Stimulated activated CD4-positive, alpha-beta T cell treated with anti-CD3 and anti-CD28 coated beads, Interleukin-12 subunit alpha, Interleukin-12 subunit beta, amount 100 ng/mL, for 48 hours (primary cell): ENCODE measurements at places on chromosomes 3 and 15.
A peak's percentile ranks its signal among the peaks of the same experiment; 100 is the strongest.

- no peak for DNase-seq
Measured at GRCh38 chr15:48285329-48286214, 45.7 kb upstream of the DUT start.

GRCh38 chr15:42616107-42616506, 40.7 kb downstream of the STARD9 start:
- no peak for DNase-seq

DNA sequence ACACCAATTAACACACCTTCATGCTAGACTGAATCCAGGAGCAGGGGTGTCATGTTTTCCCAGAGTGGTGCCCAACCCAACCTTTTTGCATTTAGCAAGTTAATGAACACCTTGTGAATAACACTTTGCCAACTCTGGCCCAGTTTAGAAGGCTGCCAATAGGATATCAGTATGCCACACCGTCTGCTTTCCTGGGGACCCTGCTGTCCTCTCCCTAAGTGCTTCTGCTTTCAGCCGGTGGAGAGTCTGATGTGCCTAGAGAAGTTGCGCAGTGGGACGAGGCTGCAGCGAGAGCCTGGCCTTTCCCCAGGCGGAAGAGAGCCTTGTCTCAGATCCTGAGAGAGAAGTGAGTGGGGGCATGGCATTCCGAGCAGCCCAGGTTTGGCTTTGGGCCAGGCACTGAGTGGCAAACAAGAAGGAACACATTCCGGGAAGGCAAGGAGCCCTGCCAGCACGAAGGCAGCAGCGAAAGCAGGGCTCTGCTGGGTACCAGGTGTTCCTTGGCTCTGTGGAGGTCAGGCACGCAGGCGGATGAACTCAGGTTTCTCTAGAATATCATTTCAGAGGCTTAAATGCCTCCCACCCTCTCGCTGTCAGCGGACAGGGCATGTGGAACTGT, 36.9 kb downstream of the SENP8 start:
- DNase-seq: no peak

DNA sequence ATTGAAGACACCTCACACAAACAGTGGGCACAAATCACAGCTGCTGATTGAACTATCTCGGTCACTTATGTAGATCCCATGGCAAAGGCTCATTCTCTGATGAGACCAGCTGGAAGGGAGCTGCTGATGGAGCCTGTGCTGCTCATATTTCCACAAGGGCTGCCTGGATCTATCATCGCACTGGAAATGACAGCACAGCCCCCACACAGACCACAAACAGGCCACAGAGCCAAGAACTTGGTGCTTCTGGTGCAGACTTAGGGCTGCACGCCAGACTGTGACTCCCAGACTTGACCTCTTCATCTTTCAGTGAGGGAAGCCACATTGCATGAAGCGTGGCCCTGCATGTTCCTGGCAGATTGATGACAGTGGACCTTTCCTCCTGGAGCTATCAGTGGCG, 197.6 kb downstream of the MINAR1 start:
- DNase-seq: no peak

DNA sequence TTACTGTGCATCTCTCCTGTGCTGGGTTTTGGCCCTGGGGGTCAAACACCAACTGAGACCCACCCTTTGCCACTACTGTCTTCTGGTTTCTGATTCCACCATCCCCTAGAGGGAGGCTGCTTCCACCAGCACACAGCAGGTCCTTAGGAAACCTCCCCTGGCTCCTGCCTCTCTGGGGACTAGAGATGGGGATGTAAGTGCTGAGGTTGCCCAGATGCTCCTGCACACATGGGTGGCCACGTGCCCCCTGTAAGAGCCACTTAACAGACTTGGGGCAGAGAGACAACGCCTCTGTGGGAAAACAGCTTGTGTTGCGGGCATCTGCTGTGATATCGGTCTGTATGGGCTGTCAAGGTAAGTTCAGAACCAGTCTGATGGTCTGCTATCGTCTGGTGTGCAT, 83.4 kb downstream of the ATP2B2 start:
- DNase-seq: no peak

DNA sequence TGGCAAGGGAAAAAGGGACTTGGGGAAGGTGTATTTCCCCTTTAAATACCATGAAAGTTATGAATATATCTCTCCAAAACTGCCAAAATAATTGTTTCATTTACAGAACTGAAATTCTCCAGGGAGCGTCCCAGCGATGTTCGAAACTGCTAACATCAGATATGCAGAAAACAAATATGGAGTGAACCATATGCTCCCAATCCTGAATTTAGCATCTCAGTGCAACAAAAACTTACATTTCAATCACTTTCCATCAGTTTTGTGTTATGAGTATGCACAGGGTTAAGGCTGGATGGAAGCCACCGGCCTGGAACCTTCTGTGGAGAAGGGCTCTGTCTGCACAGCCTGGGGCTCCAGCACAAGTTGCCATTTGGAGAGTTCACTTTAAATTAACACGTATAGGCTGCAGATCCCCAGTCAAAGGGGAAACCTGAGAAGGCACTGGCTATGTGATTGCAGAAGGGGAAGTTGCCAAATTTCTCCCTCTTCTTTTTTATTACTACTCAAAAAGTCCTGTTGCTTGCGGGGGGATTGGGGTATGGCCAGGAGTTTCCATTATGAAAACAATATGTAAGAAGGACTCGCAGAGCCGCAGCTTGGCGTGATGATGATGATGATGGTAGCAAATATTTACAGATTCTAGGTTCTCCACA, 56.9 kb upstream of the FOXP1 start:
- no peak for DNase-seq

DNA sequence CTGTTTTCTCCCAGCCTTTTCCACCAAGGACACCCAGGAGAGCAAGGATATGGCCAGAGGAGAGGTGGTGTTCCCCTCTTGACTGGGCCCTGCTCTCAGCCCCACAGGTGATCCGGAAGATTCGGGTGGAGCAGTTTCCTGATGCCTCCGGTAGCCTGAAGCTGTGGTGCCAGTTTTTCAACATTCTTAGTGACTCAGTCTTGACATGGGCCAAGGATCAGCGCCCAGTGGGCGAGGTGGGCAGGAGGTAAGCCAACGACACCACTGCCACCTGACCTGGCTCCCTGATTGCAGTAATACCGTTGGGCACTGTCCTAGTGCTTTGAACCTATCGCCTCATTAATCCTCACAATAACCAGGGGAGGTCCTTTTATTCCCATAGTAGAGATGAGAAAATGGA, 25.3 kb upstream of the SLC28A1 start:
- no peak for DNase-seq

DNA sequence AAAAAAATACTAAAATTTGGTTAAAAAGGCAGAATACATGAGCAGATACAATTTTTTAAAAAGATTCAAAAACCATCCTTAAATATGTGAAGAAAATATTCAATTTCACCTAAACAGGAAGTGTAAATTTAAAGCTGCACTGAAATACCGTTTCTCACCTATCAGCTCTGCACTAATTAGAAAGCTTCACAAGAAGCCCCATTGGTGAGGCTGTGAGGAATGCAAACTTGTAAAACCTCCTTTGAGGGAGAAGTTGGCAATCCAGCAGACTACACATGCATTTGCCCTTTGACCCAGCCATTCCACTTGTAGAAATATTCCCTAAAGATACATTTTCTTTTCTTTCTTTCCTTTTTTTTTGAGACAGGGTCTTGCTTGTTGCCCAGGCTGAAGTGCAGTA, 18.8 kb downstream of the BLM start:
- no peak for DNase-seq

GRCh38 chr15:60519218-60519617, 40.3 kb upstream of the ICE2 start:
- DNase-seq: no peak

- DNase-seq: no peak
Measured at GRCh38 chr3:38143511-38143910, 5.0 kb downstream of the MYD88 start.

- DNase-seq: peak; percentile 8
Measured at GRCh38 chr3:159910991-159911663, 77.5 kb upstream of the IL12A start.

DNA sequence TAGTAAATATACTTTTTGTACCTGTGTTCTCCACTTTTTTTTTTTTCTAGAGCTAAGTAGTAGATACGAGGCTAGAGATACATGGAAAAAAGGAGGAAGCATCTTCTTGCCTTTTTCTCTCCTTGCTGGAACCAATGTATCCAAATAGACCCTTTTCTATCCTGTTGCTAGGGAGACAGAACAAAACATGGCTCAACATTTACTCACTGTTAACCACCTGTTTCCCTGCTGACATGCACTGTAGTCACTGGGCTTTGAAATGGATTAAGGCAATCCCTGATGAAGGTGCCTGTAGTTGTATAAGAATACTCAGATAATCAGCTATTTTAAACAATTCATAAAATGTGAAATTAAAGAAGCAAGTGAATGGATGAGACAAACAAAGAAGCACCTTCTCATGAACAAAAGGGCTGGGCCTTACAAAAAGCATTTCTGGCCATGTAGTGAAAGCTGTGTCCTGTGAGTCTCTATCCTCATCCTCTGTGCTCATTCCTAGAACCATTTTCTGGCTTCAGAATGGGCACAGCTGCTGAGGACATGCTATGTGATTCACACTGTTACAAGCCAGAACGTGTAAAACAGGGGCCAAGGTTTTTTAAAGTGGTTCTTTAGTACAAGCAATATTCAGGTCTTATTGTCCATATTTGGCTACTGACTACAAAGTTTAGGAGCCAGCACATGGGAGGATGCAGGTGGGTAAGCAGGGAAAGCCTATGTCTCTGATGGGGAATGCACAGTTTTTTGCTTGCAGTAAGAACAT, 100.4 kb upstream of the NDN start:
- no peak for DNase-seq

GRCh38 chr15:44593042-44593736, 56.2 kb downstream of the EIF3J start:
- no peak for DNase-seq

GRCh38 chr3:157159037-157159761, 748 bp downstream of the CCNL1 start:
- DNase-seq: peak; percentile 78

DNA sequence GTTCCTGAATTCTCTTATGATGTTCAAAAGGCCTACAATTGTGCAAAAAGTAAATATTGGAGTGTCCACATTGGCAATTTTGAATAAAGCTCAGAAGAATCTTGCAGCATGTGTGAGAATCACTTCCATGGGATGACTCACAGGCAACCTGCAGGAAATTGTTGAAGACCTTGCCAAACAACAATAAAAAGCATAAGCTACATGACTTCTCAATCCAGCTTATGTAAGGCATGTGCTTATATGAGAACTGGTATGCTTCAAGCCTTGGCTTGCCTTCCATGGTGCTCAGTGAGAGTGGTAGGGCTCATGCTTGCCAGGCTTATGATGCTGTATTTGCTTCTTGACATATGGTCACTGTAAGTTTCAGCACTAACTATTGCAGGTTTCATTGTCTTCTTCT, 18.4 kb upstream of the BCHE start:
- no peak for DNase-seq

- DNase-seq: no peak
Measured at GRCh38 chr3:147384210-147385058, 21.9 kb downstream of the ZIC4 start.

- DNase-seq: peak; percentile 12
Measured at GRCh38 chr3:16467393-16467792, 46.1 kb downstream of the RFTN1 start.

- DNase-seq: no peak
Measured at GRCh38 chr3:25547943-25548674, 116.6 kb downstream of the TOP2B start.

GRCh38 chr15:62392376-62392775, 227.3 kb upstream of the C2CD4B start:
- DNase-seq: peak; percentile 2

DNA sequence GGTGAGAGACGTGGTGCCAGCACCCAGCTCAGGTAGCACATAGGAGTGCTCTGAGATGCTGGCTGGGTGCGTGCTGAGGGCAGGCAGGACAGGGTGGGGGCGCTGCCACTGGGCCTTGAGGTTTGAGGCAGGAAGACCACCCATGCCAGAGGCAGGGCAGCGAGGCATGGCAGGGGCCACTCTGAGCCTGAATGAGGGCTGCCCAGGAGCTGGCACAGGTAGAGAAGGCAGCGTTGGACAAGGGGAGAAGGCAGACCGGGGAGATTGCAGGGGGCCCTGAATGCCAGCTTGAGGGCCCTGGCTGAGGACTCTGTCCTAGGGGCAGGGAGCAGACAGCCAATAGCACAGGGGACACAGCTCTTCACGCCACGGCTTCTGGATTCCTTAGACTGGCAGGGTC, 50.2 kb downstream of the ADAMTS7 start:
- DNase-seq: no peak

DNA sequence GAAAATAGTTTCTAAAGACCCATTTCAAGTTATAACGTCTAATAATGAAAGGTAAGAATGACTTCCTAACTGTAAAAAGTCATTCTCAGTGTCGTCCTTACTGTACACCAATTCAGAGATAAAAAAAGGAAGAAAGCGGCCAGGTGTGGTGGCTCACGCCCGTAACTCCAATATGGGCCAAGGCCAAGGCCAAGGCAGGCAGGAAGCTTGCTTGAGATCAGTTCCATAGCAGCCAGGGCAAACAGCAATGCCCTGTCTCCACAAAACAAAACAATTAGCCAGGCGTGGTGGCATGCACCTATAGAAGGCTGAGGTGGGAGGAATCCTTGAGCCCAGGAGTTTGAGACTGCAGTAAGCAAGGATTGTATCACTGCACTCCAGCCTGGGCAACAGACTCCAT, 31.9 kb downstream of the UBXN7 start:
- no peak for DNase-seq

DNA sequence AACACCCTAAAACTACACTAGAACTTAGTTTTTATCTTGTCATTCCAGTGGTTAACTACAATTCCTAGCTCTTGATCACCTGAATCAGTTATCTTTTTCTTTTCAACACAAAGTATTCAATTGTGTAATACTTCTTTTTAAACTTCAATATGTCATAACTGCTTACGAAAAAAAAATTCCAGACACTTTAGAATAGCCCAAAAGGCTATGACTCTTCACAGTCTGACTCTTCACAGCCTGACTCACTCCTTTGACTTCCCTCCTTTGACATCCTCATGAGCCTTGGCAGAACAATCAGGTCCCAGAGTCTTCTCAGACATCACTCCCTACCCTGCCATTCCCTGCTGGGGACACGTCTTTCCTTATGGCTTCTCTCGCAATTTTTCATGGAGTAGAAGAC, 727.1 kb downstream of the ROBO1 start:
- DNase-seq: no peak

GRCh38 chr3:13051066-13051465, 22.2 kb downstream of the IQSEC1 start:
- no peak for DNase-seq

- no peak for DNase-seq
Measured at GRCh38 chr3:119856695-119857094, 74.8 kb downstream of the NR1I2 start.

GRCh38 chr3:13254028-13254951, 165.8 kb downstream of the NUP210 start:
- DNase-seq: no peak

- DNase-seq: no peak
Measured at GRCh38 chr3:152362086-152362485, 93.4 kb downstream of the MBNL1 start.

DNA sequence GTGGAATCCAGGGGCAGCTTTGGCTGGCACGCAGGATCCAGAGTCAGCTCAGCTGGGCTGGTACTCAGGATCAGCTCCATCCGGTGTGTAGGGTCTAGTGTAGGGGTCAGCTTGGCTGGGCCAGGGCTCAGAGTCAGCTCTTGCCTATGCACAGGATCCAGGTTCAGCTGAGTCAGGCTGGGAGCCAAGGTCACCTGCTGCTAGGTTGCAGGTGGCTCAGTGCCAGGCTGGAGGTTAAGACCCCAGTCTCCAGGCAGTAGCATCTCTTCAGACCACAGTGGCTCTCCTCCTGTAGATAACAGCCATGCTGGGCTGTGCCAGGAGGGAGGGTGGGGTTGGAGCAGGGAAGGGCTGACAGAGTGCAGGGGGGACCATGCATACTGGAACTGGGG, 1.8 kb downstream of the HYAL3 start:
- DNase-seq: no peak
